ENCODE measurements at places on chromosomes 2 and 18. TPM values are rescaled to one million over a fixed set of nuclear protein-coding genes. Genes with fewer than 3 reads are reported as not detected.

Gene CDH19
- total RNA-seq = 1.2 TPM

Gene PLA2R1
- 2.2 TPM for total RNA-seq

Gene C1QL2
- 0.86 TPM for total RNA-seq

Gene ZEB2
- total RNA-seq = 9.8 TPM

Gene LBX2
- total RNA-seq = 2.7 TPM

Gene XIRP2
- total RNA-seq = not detected

Gene TMEM178A
- 0.21 TPM for total RNA-seq

Gene RPRD1A
- total RNA-seq = 15.6 TPM

Gene CCDC150
- 4.7 TPM for total RNA-seq

Gene CTAGE1
- not detected for total RNA-seq

Gene ABCG8
- not detected for total RNA-seq

Gene ABI2
- total RNA-seq = 72.6 TPM

All from A549 treated with dexamethasone at 1 μM for 4 hours (cell line).